ENCODE measurements at places on chromosomes 5 and 9.

DNA sequence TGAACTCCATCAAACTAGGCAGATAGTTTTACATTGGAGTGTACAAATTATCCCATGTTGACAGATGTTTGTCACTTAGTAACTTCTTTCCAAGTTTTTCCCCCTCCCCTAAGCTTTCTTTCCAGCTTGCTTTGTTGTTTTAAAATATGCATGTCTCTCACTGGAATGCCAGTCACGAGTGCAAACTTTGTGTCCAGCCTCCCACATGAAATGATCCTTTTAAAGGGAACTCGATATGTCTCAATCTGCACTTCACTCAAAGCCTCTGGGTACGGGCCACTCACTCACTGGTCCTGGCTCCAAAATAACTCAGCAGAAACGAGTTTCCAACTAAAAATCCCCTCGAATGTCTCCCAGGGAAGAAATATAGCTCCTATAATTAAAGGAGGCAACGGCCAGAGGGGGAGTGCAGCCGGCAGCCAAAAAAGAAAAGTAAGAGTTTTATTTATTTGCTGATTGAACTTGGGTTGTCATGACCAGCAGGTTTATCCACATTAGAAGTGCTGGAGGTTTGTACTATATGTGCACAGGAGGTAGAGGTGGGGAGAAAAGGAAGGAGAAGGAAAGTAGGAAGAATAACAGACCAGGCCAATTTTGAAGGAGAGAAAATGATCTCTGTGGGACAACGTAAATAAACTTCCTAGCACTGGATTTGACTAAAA is 17.5 kb downstream of the NR2F1 start:
- DNase-seq = no peak

- no peak for DNase-seq
Observed at GRCh38 chr5:87136096-87136495, 131.6 kb upstream of the RASA1 start.

- no peak for DNase-seq
Observed at GRCh38 chr5:60538955-60539866, 160.8 kb downstream of the DEPDC1B start.

GRCh38 chr5:76273206-76273885 is 129.7 kb upstream of the IQGAP2 start:
- no peak for DNase-seq
